Stimulated activated CD4-positive, alpha-beta T cell treated with anti-CD3 and anti-CD28 coated beads, Interleukin-1b, Interleukin-23, amount 100 ng/mL, for 1 hour (primary cell): ENCODE measurements at places on chromosomes 3 and 15.

GRCh38 chr3:81291586-81291985 lies 469.9 kb downstream of the GBE1 start:
- no peak for DNase-seq

GRCh38 chr3:194739498-194740284 lies 54.0 kb downstream of the FAM43A start:
- no peak for DNase-seq

DNA sequence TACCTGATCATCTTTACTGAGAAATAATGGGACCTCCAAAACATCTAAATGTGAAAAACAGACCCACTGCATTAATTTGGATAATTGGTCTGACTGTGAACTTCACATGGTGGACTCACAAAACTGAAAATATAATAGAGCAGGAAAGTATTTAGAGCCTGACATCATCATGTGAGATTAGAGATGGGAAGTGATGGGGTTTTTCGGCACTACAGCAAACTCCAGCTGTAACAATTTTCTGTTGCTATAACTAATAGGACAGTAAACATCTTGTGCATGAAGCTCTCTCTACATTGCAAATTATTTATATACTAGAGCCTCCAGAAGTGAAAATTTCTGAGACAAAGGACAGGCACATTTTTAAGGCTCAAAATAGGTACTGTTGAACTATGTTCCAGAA lies 32.2 kb downstream of the VEPH1 start:
- DNase-seq = no peak

DNA sequence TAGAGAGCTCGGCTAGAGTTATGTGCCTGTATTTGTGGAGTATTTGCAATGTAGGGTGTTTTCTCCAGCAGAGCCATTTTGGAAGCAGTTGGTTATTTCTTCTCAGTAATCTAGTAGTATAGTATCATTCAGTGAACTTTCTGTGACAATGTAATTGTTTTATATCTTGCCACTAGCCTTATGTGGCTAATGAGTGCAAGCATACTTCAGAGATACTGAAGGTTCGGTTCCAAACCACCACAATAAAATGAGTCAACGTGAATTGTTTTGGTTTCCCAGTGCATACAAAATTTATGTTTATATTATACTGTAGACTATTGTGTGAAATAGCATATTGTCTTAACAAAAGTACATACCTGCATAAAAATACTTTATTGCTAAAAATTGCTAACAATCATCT lies 286.9 kb upstream of the TBL1XR1 start:
- DNase-seq = no peak

DNA sequence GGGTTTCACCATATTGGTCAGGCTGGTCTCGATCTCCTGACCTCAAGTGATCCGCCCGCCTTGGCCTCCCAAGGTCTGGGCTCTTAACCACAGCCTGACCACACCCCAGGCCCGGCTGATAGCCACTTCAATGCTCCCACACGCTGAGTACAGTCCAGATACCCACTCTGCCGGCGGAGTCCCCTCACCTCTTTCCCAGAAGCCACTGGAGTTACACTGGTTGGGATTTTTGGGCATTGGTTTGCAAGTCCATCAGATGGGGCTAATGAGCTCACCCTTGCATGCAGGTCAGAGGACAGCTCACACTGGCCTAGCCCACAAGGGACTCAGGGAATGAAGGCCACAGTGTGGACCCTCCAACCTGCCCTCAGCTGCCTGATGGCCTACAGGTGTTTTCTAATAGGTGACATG lies 60.1 kb downstream of the IQSEC1 start:
- DNase-seq = no peak
